ENCODE measurements at places on chromosomes 7 and 10. TPM values are rescaled to one million over a fixed set of nuclear protein-coding genes. Genes with fewer than 3 reads are reported as not detected.
A peak's percentile ranks its signal among the peaks of the same experiment; 100 is the strongest.

SCIN gene
- not detected for total RNA-seq

DNA sequence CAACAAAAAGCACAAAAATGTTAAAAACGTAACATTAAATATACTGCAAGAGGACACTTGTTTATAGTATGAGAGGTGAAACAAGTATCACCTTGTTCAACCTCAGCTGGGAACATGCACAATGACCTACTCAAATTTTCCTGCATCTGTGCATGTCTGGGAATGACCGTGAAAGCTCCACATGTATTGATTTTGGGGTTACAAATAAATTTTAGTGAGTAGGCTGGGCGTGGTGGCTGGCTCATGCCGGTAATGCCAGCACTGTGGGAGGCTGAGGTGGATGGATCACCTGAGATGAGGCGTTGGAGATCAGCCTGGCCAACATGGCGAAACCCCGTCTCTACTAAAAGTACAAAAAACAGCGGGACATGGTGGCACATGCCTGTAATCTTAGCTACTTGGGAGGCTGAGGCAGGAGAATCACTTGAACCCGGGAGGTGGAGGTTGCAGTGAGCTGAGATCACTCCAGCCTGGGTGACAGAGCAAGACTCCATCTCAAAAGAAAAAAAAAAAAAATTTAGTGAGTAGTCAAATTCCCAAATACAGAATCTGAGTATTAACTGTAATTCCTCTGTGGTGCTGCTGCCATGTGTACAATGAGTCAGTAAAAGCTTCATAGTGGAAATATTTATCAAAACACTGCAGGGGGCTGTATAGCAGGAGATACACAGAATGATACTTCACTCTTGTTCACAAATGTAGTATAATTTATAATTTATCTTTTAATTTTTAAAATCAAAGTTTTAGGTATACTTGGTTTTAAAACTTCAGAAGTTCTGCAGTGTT, 41.1 kb downstream of the SUGCT start:
- no peak for DNase-seq

BTBD16 gene
- total RNA-seq, result not detected

DNA sequence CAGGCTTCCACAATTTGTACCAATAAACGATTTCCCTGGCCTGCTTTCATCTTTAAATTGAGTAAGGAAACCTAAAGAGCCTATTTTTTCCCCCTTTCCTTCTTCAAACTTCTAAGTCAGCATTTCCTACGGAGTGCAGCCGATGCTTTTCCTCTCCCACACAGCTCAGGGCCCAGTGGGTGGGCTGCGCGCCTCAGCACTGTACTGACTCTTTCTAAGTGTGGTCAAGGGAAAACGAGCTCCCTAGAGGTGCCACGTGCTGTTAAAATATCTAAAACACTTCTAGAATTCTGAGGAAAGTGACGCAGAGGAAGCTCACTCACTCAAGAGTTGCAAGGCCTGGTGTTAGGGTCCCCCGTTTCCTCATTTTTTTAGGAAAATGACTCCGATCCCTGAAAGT, 29.0 kb downstream of the STEAP1B start:
- DNase-seq, result no peak

- no peak for DNase-seq
These were observed 7.1 kb downstream of the FGFR2 start for GRCh38 chr10:121591186-121591585.

GRCh38 chr10:3935141-3935540, 150.1 kb upstream of the KLF6 start:
- no peak for DNase-seq

- DNase-seq, result peak; percentile 81
These were observed 1.8 kb upstream of the MAGI2 start for GRCh38 chr7:79455173-79455790.

- no peak for DNase-seq
These were observed 60.4 kb downstream of the SORCS1 start for GRCh38 chr10:107104026-107104652.

DNA sequence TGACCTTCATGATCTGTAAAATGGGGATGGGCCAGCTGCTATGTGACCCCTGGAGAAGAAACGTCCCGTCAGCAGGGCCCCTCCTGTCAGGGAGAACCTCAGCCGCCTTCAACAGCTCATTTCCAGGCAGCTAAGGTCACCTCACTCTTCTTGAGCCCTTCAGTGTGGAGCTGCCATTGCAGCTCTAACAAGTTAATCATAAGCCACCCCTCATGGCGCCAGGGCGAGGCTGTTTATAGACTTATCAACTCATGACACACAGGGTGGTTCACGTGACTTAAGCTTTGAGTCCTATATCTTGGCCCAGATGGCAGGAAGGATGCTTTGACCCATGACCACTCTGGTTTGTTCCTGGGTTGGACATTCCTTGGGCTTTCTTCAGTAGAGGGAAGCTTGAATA, 315.1 kb downstream of the TNS3 start:
- DNase-seq, result no peak

POLD2 gene
- 253 TPM for total RNA-seq

ATOH7 gene
- 0.37 TPM for total RNA-seq

GRCh38 chr10:7794251-7795026, 6.5 kb downstream of the ATP5F1C start:
- DNase-seq, result no peak

GRCh38 chr10:66058594-66058993, 867.2 kb upstream of the LRRTM3 start:
- DNase-seq, result no peak

GRCh38 chr10:13375791-13376190, 27.7 kb upstream of the SEPHS1 start:
- no peak for DNase-seq

DNA sequence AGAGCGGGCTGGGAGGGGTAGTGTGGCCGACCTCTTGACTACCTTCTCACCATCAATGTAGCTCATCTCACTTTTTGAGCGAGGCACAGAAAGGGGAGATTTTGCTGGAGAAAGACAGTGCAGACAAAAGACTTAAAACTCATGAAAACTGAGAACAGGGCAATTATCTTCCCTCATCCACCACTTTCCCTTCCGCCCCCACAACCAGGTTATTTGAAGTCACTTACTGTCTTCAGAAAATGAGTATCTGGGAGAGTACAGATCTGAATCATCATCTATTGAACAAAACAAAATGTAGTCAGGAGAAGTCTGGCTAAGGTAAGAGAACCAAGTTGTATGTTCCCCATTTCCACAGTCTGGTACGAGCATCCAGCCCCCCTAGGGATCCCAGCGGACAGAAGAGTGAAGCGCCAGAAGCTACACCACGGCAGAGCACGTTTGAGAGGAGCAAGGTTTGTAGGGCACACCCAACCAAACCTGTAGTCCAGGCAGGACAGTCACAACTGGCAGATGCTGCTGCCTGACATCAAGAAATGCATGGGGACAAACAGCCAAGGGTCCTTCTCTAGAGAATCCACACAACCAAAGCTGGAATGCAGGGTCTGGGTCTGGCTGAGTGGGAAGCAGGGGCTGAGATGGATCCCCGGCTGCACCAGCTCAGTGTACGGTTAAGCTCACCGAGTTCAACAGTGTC, 93.4 kb upstream of the PDLIM1 start:
- no peak for DNase-seq

GRCh38 chr10:123096452-123096851, 39.3 kb upstream of the HMX3 start:
- DNase-seq, result no peak

CRTAC1 gene
- 0.10 TPM for total RNA-seq

DNA sequence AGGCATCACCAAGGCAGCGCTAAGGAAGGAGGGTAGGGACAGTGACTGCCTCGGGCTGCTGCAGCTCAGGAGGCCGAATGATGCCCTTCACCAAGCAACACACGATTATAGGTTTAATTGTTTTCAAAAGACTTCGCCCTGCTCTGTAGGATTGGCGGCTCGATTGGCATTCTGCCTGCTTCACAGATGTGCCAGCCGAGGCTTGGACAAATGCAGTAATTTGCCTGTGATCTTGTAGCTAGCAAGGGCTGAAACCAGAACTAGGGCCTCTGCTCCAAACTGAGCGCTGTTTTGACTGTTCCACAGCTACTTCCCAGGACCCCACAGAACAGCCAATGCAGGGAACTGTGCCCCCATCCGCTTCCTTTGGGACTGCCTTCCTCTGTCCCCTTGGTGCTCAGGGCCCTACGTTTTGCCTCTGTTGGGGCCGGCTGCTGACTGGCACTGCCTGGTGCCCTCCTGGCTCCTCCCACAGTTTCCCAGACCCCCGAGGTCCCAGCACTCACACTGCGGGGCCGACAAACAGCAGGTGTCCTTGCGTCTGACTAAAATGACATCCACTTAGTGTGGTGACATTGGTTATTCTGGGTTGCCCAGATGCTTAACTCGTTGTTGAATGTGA, 62.6 kb upstream of the EN2 start:
- DNase-seq, result peak; percentile 50

DNA sequence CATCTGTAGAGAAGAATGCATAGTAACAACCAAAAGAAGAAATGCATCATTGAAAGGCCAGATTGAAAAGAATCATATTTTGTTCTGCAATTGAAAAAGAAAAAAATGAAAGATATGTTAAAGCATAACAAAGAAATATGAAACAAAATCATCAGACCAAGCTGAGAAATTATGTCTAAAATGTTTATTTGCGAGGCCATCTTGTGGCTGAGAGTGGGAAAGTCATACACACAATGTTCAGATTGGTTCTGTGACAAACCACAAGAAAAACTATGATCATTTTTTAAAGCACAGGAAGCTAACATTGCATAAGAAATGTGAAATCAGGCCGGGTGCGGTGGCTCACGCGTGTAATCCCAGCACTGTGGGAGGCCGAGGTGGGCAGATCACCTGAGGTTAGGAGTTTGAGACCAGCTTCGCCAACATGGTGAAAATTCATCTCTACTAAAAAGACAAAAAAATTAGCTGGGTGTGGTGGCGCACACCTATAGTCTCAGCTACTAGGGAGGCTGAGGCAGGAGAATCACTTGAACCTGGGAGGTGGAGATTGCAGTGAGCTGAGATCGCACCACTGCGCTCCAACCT, 36.6 kb downstream of the ABCB5 start:
- no peak for DNase-seq

- DNase-seq, result no peak
These were observed 117.4 kb downstream of the ELAPOR2 start for GRCh38 chr7:86942081-86942480.

TMEM273 gene
- total RNA-seq, result not detected

LIMK1 gene
- 49.4 TPM for total RNA-seq

- peak; percentile 19 for DNase-seq
These were observed 48.4 kb downstream of the TES start for GRCh38 chr7:116258734-116259133.

GRCh38 chr7:29146888-29147609, 712 bp upstream of the CPVL start:
- peak; percentile 49 for DNase-seq

HOXA9 gene
- total RNA-seq, result 71.2 TPM

DNA sequence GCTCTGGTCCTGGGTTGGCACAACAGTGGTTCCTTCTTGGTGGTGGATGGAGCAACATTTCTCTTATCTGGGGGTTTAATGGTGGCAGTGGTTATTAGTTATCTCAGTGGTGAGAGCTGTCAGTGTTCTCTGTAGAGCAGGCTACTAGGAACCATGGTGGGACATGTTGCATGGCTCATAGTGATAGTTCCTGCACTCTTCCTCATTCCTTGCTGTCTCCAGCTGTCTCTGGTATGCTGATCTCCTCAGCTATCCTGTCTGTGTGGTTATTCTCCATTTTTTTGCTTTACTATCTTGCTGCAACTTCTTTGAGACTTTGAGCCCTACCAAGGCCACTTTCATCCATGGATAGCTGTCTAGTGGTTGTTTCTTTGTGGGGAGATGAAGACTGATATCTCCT, 44.0 kb downstream of the CCDC7 start:
- DNase-seq, result no peak

DNA sequence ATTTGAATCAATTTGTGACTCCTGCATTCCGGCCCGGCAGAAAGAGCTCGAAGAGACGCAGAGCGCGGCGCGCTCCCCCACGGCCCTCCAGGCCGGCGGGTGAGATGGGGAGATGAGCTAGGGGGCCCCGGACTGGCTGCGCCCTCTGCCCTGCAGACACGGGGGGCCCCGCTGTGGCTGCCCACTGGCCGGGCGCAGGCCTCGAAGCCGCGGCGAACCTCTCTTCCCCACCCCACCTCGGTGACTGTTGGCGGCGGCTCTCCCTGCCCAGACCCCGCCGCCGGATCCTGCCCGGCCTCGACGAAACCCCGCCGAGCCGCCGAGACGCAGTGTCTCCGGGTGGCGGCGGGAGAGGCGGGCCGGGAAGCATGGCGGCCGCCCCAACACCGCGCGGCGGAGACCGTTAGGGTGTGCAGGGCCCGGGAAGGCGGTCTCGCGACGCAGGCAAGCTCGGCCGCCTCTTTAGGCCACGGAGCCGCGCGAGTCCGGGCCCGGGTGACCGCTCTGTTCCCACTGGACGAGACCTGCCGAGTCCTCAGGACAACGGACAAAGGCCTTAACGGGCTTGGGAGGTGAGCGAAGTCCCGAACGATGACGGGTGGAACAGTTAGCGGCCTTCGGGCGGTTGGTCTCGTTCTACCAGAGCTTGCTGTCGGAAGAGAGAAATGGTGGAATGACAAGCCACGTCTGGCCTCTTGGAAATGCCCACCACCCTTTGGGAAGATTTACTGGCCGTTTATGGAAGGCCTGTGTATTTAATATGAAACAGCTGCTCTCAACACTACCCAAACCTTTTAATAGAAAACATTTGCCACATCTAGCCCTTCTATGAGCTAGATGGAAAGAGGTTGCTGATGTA, 24.3 kb downstream of the NUP42 start:
- DNase-seq, result no peak

DNA sequence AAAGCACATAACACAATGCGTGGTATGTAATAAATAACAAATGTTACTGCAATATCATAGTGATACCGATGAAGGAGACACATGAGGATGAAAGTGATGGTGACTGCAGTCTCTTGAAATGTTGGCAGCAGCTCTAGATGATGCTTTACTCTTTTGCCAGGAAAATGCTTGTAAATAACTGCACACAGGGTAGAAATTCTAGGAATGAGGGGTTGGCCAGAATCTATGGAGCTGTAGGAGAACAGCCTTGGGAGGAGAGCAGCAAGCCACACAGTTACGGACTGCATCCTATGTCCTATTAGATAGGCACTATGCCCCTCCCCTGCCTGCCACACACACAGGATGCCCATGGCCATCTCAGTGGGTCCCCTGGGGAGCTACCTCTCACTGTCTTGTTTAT, 97.6 kb upstream of the GSDME start:
- DNase-seq, result no peak

GRCh38 chr7:147556317-147556716, 1034.2 kb upstream of the C7orf33 start:
- no peak for DNase-seq

DNA sequence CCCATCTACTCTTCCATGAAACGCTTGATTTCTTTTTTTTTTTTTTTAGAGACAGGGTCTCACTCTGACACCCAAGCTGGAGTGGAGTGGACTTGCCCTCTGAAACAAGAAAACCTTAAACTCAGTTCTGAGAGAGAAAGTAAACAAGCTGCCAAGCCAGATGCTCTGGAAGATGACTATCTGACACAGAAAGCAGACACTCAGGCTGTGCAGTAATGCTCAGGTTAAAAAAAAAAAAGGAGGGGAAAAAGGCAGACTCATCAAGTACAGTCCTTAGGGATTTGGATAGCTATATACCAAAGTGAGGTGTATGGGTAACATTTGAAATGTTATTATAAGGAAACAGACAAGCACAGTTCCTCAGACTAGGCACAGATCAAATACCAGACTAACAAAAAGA, 80.5 kb downstream of the IDE start:
- no peak for DNase-seq

DNA sequence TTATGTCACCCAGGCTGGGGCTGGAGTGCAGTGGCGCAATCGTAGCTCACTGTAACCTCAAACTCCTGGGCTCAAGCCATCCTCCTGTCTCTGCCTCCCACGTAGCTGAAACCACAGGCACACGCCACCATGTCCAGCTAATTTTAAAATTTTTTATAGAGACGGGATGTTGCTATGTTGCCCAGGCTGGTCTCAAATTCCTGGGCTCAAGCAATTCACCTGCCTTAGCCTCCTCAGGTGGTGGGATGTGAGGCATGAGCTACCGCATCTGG, 123.2 kb upstream of the PARD3 start:
- no peak for DNase-seq

Measured in G401 (cell line).